Lung (tissue), 17 donors: ENCODE measurements at places on chromosomes 5 and 9.

GRCh38 chr5:14598225-14598624, 16.6 kb downstream of the OTULINL start:
- DNase-seq = no peak

GRCh38 chr9:120394058-120394669, 185.8 kb downstream of the CDK5RAP2 start:
- DNase-seq = peak; percentile 46

GRCh38 chr5:87109746-87110145, 157.9 kb upstream of the RASA1 start:
- DNase-seq = no peak

GRCh38 chr5:87138091-87138805, 129.4 kb upstream of the RASA1 start:
- no peak for DNase-seq

GRCh38 chr5:122405751-122406150, 93.7 kb downstream of the SNCAIP start:
- DNase-seq = no peak

DNA sequence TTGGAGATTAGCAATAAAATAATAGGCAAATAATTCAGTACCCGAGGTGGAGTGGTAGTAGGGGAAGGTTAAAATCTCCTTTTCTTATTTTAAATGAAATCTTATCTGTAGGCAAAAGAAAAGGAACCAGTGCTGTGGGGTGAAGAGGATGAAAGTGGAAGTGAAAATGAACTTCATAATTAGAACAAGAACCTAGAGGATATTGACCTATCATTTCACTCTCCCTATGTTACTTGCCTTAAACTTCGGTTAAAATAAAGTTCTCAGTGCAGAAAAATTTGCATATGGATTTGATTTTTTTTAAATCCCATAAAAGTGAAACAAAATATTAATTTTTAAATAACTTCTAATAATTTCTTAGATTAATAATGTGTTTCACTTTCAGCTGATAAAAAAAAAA, 1094.9 kb upstream of the C9orf72 start:
- DNase-seq = no peak

DNA sequence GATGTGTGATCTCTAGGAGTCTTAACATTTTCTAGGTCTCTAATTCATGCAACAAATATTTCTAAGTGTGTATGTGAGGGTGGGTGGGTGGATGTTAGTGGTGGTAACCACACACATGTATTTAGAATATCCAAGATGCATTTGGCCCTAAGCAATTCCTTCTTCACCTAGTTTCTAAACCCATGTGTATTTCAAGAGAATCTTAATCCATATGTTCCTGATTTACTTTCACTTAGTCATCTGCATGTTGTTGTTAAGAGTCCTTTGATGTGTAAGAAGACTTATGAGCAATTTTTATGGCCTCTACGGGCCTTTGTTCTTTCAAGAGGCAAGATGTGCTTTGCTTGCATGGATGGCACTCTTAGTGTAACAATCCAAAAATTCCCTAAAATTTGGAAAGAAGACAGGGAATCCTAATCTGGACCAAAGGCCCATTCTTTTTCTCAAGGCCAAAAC, 282.6 kb downstream of the SPATA31D1 start:
- peak; percentile 57 for DNase-seq

DNA sequence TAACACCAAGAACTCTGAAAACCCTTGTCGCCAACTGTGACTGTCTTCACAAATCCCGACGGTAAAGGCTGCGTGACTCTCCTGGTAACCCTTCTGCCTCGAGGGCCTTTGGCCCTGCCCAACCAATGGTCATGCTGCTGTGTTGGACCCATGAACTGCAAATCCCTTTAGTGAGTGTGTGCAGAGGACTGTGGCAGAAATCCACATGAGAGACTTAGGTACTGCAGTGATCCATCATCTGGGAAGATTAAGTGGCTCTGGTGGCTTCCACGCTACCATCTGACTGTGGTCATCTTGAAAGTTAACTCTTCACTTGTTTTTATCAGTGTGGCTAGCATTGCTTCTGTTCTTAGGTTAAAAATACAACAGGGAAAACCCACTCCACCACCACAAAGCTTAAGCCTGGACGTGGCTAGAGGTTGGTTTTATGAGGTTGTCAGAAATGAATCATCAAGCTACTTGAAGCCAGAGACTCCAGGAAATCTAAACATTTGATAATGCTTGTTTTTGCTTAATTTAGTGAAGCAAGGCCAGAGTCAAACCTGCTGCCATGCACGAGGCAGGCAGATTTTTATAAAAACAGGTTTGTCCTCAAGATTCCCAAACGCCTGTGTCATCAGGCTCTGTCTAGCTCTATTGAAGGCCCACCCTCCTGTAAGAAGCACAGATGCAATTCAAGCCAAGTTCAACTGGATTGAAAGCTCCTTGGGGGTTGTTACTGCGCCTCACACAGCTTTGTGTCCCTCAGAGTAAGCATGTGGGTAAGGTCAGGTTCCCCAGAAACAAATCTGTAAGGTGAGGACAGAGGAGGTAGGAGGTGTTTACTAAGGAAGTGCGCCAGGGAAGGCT, 52.7 kb upstream of the ERCC6L2 start:
- DNase-seq = no peak

DNA sequence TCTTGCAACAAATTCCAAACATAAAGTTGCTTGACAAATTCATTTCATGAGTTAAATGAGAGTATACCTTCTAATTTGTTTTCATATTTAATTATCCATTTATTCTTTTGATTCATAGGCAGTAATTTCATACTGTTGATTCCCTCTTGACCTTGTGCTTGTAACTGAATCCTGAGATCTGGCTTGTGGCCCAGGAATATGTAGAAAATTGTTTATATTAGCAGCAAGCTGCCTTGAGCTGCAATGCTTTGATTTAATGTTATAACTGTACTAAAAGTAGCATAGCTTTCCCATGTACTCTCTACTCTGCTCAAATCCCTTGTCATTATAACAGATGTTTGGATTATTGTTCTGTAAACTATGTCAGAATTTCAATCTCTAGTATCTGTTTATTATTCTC, 780.7 kb downstream of the NR2F1-AS1 start:
- peak; percentile 33 for DNase-seq

DNA sequence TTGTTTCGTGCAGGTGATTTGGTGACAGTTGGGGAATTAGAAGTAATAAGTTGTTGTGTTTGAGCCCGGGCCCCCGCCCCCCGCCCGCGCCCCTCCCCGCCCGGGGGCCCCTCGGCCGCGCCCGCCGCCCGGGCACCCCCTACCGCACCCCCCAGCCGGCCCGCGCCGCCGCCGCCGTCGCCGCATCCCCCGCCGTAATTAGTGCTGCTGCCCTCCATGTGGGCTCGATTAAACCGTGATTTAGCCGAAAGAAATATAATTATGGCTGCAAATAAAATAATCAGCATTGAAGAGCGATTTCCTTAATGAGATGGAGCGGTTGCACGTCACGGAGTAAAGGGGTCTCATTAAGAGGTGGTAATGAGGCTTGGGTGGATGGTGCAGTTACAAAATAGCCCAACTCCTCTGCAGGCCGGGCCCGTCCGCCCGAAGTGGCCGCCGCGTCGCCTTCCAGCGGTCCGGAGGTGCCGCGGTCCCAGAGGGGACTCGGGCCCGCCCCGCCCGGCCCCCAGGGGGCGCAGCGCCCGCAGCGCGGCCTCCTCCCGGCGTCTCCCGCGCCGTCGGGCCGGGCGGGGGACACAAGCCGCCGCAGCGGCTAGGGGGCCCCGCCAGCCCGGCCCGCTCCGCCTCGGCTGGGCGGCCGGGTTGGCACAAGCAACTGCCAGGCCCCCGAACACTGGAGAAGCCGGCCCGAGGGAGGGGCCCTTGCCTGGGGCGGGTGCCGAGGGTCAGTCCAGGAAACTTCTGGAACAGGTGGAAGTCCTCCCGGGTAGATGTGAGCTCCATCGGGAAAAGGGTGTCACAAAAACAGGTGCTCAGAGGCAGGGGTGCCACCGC, 6.9 kb upstream of the OTP start:
- DNase-seq = peak; percentile 33

GRCh38 chr5:81156732-81157131, 76.4 kb upstream of the CKMT2 start:
- DNase-seq = no peak

DNA sequence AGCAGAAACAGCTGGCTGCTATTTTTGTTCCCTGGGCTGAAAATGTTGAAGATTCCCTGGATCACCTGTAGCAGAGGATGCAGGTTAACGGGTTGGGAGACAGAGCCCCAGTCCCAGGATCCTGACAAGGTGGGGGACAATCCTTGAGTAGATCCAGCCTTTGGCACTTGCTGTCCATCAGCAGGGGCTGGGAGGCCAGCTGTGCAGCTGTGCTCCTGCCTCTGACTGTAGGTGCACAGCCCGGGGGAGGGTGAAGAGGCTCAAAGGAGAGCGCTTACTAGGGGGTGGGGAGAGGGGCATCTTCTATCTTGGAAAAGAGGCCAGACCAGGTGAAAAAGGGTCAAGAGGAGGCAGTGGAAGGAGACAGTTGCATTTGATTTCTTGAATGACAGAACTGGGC, 3.5 kb upstream of the DDX41 start:
- DNase-seq = no peak

- peak; percentile 39 for DNase-seq
These were observed 617.0 kb upstream of the CDH18 start for GRCh38 chr5:20604992-20605391.

DNA sequence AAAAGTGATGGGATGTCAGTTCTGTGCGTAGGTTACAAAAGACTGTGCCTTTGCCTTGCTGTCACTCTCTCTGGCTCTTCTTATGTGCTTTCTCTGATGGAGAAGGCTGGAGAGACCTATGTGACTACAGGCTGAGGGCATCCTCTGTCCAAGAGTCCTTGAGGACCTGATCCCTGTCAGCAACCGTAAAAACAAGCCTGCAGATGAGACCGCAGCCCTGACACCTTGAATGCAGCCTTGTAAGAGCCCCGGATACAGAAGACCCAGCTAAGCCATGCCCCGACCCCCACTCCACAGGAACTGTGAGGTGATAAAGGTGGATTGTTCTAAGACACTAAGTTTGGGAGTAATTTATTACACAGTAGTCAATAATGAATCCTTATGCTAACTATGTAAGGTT, 32.6 kb upstream of the FRRS1L start:
- DNase-seq = no peak

- no peak for DNase-seq
These were observed 191.6 kb downstream of the TRIM36 start for GRCh38 chr5:114977979-114978573.

DNA sequence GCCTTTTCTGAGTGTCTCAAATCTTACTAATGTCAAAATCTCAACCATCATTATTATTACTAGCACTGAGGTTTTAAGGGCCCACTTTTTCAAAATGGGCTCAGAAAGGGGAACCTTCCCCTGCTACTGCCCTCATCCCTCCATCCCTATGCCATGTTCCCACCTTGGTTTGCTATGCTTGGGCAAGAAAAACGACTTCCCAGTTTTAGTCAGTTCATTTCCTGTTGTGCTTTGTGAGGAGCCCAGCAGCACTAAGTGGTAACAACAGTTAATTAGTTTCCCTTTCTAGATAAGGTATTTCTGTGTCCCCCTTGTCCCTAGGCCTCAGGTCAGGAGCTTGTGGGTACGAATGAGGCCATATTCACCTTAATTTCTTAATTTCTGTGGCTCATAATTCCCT, 595.2 kb downstream of the RAB3C start:
- no peak for DNase-seq

- no peak for DNase-seq
These were observed 11.1 kb downstream of the FCN2 start for GRCh38 chr9:134891713-134892112.
